Activated CD4-positive, alpha-beta T cell treated with anti-CD3 and anti-CD28 coated beads, Interleukin-2, amount 50 U/mL, for 1 hour (primary cell): ENCODE measurements at places on chromosomes 2 and 18.

DNA sequence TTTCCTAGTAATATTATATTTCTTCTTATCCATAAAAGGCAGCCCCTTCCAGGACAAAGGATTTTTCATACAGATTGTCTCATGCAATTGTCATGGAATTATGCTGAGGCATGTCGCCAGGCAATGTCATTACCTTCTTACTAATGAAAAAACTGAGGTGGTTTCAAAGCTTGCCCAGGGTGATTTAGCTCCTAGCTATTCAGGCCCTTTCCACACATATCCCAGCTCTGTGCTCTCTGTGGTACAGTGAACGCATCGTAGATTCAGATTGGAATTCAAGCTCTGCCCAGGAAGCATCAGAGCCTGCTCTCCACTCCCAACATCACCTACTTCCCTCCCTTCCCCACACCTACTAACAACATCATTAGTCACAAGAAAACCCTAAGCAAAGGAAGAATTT lies 60.1 kb downstream of the ATP8B1 start:
- DNase-seq = no peak

DNA sequence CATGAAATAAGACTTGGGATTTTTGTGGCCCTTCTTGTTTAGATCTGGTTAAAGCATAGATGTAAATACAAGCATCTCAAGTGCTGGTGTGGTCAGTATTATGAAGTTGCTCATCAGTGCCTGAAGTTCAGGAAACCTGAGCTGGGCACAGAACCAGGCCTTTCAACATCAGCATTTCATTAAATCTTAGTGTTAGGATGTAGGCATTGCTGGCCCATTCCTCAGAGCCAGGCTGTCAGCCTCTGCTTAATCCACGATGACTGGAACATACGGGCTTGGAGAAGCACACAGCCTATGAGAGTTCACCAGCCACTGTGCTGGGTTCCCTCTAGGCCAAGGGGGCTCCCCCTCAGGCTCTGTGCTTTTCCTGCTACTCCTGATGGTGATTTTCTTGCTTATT lies 270.2 kb downstream of the EN1 start:
- no peak for DNase-seq

GRCh38 chr2:12642332-12642731 lies 74.4 kb upstream of the TRIB2 start:
- DNase-seq = no peak

DNA sequence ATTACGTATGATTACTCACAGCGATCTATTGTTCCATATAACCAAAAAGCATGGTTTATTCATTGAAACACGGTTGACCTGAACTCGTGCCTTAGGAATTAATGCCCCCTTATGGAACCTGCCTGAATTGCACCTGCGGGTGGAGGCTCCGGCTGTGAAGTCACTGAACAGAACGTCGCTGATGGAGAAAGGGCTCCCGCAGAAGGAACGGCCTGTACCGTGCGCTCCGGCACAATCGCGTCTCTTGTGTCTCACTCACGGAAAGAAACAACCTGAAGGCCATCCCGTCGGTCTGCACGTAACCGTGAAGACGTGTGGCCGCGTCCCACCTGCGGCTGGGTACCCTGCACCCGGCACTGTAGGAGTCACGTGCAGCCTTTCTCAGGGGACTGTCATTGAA lies 133.1 kb downstream of the NFATC1 start:
- DNase-seq = peak; percentile 80

DNA sequence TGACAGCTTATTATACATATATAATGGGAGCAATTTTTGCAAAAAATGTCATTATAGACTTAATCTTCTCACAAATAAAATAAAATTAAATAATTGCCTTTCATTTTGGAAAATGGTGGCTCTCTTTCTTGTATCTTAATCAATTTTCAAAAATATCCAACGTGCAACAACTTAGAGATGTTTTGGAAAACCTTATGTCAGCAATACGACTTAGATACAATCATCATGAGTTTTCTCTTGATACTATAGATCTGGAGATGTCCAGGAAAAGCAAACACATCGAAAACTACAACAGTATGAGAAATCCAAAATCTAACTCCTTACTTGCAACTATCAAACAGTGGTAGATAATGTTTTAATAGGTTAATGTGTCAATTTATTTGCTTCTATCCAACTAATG lies 1529.0 kb downstream of the LRP1B start:
- DNase-seq = no peak
